ENCODE measurements at places on chromosomes 7 and 10.

- DNase-seq = no peak
Observed at GRCh38 chr7:30721211-30721610, 30.7 kb upstream of the INMT start.

- no peak for DNase-seq
Observed at GRCh38 chr7:147276783-147277370, 1160.3 kb downstream of the CNTNAP2 start.

DNA sequence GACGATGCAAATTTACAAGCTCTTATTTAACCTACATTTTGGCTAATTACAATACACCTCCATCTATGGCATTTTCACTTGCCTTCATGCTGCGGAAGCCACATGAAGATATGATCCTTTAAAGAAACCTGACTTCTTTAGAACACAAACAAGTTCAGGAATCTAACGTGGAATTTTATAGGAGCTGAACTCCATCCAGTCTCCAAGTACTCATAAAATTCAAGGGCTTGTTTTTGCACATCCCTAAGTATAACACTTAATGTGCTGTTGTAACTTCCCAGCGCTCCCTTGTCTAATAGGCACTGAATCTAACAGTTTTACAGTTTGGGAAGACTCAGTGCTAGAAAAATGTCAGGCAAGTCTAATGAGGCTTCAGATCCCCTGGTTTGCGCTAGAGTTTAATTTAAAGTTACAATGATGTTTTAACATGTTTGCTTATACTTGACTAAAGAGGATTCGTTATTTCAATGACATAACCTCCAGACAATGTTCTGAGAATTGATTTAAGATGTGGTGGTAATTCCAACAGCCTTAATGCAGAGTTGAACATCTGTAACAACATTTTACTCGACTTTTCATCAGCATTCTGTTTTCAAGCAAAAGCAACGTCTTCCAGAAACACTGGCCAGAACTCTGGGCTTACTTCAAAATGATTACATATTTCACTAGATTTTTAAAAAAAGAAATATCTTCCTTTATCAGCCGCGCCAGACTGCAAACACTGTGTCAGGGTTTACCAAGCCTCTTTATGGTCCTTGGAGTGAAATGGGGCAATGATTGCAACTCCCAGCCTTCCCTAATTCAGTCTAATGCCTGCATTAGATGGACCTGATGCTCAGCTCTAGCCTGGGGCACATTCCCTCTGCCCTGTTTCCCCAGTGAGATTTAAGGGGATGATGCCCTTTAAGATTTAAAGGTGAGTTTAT is 664.3 kb downstream of the KCNMA1 start:
- DNase-seq = no peak

GRCh38 chr7:150410131-150410530 is 31.0 kb downstream of the ZNF775 start:
- no peak for DNase-seq

- no peak for DNase-seq
Observed at GRCh38 chr10:22250897-22251660, 33.3 kb upstream of the EBLN1 start.
